Peyer's patch (tissue), 4 donors: ENCODE measurements at places on chromosomes 4 and X. TPM values are rescaled to one million over a fixed set of nuclear protein-coding genes. Genes with fewer than 3 reads are reported as not detected.

DNA sequence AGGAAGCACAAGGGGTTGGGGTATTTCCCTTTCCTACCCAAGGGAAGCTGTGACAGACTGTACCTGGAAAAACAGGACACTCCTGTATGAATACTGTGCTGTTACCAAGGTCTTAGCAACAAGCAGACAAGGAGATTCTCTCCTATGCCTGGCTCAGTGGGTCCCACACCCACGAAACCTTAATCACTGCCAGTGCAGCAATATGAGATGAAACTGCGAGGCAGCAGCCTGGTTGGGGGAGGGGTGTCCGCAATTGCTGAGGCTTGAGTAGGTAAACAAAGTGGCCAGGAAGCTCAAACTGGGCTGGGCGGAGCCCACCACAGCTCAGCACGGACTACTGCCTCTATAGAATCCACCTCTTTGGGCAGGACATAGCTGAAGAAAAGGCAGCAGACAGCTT, 197.7 kb downstream of the INPP4B start:
- no peak for DNase-seq

DNA sequence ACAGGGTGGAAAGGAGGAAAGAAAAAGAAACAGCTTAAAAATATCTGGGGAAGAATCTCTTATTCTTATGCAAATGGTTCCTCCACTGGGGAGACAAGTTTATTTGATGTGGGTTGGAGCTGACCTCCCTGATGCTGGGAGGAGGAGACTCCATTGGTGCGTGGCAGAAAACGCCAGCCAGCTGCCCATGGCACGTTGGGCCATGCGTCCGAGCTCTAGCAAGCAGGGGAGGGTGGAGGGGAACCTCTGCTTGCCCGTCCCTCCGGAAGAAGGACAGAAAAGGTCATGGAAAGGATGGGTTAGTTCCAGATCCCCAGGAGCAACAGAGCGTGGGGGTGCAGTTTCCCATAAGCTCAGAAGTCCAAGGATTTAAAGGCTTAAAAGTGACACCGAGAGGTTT, 210.4 kb downstream of the KLHL4 start:
- no peak for DNase-seq

DNA sequence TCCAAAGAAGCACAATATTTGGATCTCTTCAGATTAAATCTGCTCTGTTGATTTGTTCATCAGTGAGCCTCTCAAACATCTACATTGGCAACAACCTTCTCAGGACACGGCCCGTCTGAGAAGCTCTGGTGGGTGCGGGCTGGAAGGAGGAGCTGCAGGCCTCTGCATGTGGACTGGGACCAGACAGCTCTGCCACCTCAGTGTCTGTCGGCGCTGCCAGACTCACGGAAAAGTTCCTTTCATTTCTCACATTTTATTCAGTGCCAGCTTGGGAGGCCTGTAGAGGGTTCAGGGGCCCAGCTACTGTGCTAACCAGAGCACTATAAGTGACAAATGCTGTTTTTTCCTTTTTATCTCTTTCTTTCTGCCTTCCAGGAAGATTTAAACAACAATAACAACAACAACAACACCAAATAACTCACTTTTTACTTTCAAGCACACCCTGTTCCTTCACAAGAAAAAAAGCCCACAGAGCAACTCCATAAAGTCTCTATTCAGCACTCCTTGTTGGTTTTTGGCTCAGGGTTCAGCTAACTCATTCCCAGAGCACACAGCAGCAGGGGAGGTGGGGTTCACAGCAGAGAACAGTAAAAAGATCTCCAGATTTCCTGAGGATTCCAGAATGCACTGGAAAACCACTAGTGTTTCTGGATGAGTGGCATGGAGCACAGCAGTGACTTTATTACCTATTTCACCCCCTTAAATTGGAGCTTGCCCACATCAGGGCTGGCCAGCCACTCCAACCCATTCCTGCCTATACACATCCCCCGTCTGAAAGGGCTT, 23.2 kb upstream of the HOPX start:
- DNase-seq, result no peak

PPP1R2C gene
- total RNA-seq, result not detected

DNA sequence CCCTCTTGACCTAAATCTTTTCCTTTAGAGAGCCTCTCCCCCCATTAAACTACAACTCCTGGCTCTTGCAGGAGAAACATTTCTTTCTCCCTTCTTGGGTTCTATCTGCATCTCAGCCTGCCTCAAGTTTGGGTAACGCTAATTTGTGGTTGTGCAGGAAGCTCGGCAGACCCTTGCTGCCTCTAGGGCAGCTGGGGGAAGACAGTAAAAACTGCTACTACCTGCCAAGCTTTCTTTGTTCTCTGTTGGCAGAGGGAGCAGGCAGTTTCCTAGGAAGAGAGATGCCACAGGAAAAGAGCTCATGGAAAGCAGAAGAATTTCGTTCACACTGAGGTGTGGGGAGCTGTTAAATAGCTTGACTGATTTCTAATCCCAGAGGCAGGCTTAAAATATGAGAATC, 555.6 kb upstream of the IGFBP7 start:
- DNase-seq, result no peak

DNA sequence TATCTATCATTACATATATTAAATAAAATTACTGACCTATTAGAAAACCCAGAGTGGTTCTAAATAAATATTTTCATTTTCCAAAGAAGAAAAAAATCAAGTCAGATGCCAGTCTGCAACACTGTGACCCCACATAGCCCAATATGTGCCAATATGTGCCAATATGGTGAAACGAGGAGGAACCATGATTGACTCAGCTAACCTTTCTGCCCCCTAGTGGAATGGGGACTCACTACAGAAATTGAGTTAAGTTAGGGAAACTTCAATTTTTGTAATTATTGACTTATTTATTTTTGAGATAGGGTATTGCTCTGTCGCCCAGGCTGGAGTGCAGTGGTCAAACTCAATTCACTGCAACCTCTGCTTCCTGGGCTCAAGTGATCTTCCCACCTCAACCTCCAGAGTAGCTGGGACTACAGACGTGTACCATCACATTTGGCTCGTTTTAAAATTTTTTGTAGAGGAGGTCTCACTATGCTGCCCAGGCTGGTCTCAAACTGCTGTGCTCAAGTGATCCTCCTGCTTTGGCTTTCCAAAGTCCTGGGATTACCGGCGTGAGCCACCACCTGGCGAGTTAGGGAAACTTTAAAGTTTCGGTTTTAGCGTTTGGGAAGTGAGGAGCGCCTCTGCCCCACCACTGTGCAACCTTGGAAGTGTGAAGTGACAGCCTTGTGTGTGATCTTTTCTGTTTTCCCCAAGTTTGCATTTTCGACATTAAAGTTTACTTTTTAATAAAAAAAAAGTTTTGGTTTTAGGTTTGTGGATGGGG, 116.8 kb upstream of the SHISA3 start:
- DNase-seq, result no peak

DNA sequence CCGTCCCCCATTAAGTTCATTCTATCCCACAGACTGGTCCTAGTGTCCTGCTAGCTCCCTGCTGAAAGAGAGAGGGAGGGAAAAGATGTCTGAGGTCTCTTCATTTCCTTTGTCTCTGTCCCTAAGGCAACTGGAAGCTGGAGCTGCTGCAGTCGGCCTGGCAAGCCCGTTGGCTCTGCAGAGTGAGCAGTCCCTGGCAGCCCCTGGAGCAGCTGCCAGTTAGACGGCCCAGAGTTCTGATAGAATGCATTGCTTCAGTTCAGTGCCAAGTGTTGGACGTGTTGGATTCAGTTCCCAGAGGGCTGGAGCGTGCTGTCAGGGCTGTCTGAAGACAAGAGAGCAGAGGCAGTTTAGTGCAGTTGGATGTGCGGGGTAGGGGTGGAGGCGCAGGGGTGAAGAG, 975 bp downstream of the KCNE5 start:
- no peak for DNase-seq

NCAPG gene
- 3.4 TPM for total RNA-seq

DNA sequence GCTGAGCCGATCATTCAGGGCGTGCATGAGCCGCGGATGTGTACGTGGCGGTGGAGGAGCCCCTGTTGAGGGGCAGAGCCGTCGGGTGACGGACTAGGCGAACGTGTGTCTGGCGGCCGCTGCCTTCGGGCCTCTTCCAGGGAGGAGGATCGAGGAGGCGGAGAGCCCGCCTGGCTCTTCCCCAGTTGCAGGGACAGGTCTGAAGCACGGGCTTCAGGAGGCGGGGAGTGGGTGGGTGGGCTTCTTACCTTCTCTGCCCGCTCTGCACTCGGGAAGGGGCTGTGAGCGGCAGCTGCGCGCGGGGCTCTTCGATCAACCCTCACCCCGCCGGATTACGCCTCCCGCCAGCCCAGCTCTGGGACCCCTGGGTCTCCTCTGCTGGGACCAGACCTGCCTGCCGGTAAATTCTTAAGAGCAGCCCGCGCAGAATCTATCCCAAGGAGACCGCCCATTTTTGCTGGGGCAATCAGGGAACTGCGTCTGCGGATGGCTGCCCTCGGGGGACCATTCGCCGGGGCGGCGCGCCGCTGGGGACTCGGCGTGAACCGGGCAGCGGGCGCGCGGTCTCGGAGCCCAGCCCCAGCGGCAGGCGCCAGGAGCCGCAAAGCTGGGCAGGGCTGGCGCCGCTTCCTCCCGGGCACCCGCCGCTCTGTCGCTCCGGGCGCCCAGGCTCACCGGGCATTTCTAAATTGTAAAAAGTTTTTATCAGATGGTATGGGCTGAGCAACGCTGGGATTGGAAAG, 4.9 kb downstream of the PLAC8 start:
- peak; percentile 34 for DNase-seq

GRCh38 chrX:24117258-24117657, 32.3 kb upstream of the ZFX start:
- no peak for DNase-seq

CLIC2 gene
- 2.9 TPM for total RNA-seq
